ENCODE measurements at places on chromosomes 11 and 22.

- H3K4me3 ChIP-seq = no peak overlapping the region
- H3K27me3 ChIP-seq = no peaks in the 10 kb centered on the region
- no peak overlapping the region for H3K27ac ChIP-seq
- no peak for DNase-seq
These were observed 24.8 kb downstream of the NARS2 start for GRCh38 chr11:78549624-78550409.

DNA sequence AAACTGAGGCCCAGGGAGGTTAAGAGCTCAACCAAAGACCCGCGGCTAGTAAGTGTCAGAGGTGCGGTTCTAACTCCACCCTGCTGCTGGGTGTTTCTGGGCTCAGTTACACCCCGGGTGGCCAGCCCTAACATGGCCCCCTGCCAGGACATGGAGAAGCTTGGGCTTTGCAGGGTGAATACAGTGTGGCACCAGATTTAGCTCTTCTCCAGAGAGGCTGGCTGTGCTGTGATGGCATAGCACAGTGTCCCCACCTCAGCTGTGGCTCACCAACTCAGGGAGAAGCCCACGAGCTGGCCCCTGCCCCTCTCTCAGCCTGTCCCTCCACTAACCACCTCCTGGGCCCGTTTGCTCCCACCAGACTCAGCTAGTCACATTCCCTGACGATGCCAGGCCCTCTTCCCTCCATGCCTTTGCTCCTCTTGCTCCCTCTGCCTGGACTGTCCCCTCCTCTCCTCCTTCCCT, 7.0 kb downstream of the UCP3 start:
- DNase-seq = no peak
- peaks cover 48% of the 10 kb centered on the region for H3K4me1 ChIP-seq
- H3K36me3 ChIP-seq = no peaks in the 10 kb centered on the region
- no peak overlapping the region for H3K4me3 ChIP-seq
- H3K27ac ChIP-seq = no peak overlapping the region
- no peaks in the 10 kb centered on the region for H3K27me3 ChIP-seq

GRCh38 chr11:59674291-59674690, 5.5 kb upstream of the PATL1 start:
- H3K4me1 ChIP-seq = peaks cover 9% of the 10 kb centered on the region
- H3K27me3 ChIP-seq = no peaks in the 10 kb centered on the region
- no peak for DNase-seq
- no peak overlapping the region for H3K4me3 ChIP-seq
- no peaks in the 10 kb centered on the region for H3K36me3 ChIP-seq

GRCh38 chr22:16563555-16564520, 28.8 kb downstream of the CCT8L2 start:
- no peak overlapping the region for H3K27ac ChIP-seq
- no peak for DNase-seq
- no peaks in the 10 kb centered on the region for H3K36me3 ChIP-seq
- H3K4me3 ChIP-seq = no peak overlapping the region
- H3K4me1 ChIP-seq = no peaks in the 10 kb centered on the region

DNA sequence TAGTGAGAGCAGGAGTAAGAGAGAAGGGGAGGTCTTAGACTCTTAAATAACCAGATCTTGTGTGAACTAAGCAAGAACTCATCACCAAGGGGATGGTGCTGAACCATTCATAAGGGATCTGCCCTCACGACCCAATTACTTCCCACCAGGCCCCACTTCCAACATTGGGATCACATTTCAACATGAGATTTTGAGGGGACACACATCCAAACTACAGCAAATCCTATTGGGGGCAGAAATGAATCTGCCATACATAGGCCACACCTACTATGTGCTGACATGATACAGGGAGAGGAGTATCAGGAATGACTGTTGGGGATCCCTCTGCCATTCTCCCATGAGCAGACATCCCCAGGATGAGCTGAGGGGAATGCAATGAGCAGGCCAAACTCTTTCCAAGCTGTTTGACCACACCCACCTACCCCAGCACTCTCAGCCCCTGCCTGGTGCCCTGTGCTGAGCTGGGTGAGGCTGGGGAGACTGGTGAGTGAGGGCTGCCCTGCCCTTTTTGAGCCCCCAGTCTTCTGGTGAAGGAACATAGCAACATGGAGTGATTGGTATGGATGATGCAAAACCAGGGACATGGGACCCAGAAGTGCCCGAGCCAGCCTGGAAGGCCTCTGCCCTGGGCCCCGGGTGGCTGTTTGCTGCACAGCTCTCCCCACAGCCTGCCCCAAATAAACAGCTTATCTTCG, 1.2 kb upstream of the GTSE1 start:
- no peaks in the 10 kb centered on the region for H3K27me3 ChIP-seq
- no peak for DNase-seq
- H3K4me1 ChIP-seq = peaks cover 20% of the 10 kb centered on the region

DNA sequence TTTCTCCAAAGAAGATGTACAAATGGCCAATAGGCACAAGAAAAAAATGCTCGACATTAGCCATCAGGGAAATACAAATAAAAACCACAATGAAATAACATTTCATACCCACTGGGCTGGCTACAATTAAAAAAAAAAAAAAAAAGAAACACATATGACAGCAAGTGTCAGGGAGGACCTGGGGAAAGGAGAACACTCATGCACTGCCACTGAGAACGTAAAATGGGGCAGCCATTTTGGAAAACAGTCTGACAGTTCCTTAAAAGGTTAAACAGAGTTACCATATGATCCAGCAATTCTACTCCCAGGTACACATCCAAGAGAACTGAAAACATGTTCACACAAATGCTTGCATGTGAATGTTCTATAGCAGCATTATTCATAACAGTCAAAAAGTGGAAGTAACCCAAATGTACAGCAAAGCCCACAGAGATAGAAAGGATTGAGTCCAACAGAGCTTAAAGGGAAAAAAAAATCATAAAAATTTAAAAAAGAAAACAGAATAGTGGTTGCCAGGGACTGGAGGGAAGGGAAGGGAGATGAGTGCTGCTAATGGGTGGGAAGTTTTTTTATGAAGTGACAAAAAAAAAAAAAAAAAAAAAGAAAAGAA, 48.4 kb upstream of the CYP2D6 start:
- H3K27me3 ChIP-seq = no peaks in the 10 kb centered on the region
- no peaks in the 10 kb centered on the region for H3K36me3 ChIP-seq
- DNase-seq = no peak
- no peak overlapping the region for H3K4me3 ChIP-seq
- H3K27ac ChIP-seq = no peak overlapping the region

GRCh38 chr22:43174941-43175531, 11.9 kb downstream of the TTLL12 start:
- no peak overlapping the region for H3K27ac ChIP-seq
- no peaks in the 10 kb centered on the region for H3K27me3 ChIP-seq
- no peak overlapping the region for H3K4me3 ChIP-seq
- no peaks in the 10 kb centered on the region for H3K4me1 ChIP-seq

- H3K36me3 ChIP-seq = no peaks in the 10 kb centered on the region
- peaks cover 94% of the 10 kb centered on the region for H3K4me1 ChIP-seq
- H3K27ac ChIP-seq = peak overlapping the region; percentile 84
- no peaks in the 10 kb centered on the region for H3K27me3 ChIP-seq
These were observed 92.1 kb upstream of the APOA1 start for GRCh38 chr11:116929414-116930090.

- DNase-seq = no peak
- H3K27ac ChIP-seq = no peak overlapping the region
- H3K27me3 ChIP-seq = no peaks in the 10 kb centered on the region
- H3K36me3 ChIP-seq = no peaks in the 10 kb centered on the region
These were observed 53.2 kb upstream of the EHF start for GRCh38 chr11:34567733-34568132.

GRCh38 chr11:85829172-85829571, 18.2 kb upstream of the SYTL2 start:
- no peaks in the 10 kb centered on the region for H3K27me3 ChIP-seq
- no peak for DNase-seq
- H3K36me3 ChIP-seq = no peaks in the 10 kb centered on the region
- no peak overlapping the region for H3K27ac ChIP-seq
- H3K4me3 ChIP-seq = no peak overlapping the region

GRCh38 chr22:16915701-16916100, 90.5 kb upstream of the XKR3 start:
- H3K4me3 ChIP-seq = no peak overlapping the region
- no peak overlapping the region for H3K27ac ChIP-seq
- no peaks in the 10 kb centered on the region for H3K36me3 ChIP-seq
- H3K4me1 ChIP-seq = no peaks in the 10 kb centered on the region

- H3K4me1 ChIP-seq = peaks cover 16% of the 10 kb centered on the region
- H3K27ac ChIP-seq = no peak overlapping the region
- H3K27me3 ChIP-seq = no peaks in the 10 kb centered on the region
These were observed 123.8 kb downstream of the MICAL2 start for GRCh38 chr11:12234221-12234620.

DNA sequence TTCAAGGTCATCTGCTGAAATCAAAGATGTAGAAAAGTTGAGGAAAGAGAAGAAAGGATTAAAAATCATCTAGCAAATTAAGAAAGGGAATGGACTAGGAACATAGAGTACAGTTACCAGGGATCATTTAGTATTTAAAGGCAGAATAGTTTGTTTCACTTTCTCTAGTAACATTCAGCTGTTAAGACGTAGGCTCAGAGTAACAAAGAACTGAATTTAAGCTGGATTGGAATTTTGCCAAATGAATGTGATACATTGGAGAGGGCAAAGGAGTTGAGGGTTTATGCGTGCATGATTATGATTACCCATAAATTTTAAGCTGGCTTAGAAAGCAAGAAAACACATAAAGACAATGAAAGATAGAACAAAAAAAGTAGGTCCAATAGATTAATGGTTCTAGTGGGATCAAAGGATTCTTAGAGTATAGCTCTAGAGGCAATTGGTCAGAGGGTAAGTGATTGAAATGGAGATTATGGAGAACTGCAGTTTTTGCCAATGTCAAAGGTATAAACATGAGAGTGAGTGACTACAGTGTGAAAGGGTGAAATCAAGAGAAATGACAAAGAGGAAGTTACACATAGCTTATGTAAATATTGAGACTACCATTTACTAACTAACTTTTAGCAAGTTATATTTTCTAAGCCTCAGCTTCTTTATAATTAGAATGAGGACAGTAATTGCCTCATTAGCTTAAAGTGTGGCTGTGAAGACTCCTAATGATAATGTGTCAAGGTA, 190.0 kb downstream of the GRIA4 start:
- H3K27me3 ChIP-seq = no peaks in the 10 kb centered on the region
- no peak overlapping the region for H3K27ac ChIP-seq
- H3K4me1 ChIP-seq = no peaks in the 10 kb centered on the region
- H3K4me3 ChIP-seq = no peak overlapping the region

GRCh38 chr11:46674463-46675287, 25.7 kb downstream of the ARHGAP1 start:
- peaks cover 77% of the 10 kb centered on the region for H3K4me1 ChIP-seq
- H3K27me3 ChIP-seq = no peaks in the 10 kb centered on the region
- DNase-seq = peak; percentile 9
- H3K27ac ChIP-seq = peak overlapping the region; percentile 34
- H3K36me3 ChIP-seq = peaks cover 29% of the 10 kb centered on the region

DNA sequence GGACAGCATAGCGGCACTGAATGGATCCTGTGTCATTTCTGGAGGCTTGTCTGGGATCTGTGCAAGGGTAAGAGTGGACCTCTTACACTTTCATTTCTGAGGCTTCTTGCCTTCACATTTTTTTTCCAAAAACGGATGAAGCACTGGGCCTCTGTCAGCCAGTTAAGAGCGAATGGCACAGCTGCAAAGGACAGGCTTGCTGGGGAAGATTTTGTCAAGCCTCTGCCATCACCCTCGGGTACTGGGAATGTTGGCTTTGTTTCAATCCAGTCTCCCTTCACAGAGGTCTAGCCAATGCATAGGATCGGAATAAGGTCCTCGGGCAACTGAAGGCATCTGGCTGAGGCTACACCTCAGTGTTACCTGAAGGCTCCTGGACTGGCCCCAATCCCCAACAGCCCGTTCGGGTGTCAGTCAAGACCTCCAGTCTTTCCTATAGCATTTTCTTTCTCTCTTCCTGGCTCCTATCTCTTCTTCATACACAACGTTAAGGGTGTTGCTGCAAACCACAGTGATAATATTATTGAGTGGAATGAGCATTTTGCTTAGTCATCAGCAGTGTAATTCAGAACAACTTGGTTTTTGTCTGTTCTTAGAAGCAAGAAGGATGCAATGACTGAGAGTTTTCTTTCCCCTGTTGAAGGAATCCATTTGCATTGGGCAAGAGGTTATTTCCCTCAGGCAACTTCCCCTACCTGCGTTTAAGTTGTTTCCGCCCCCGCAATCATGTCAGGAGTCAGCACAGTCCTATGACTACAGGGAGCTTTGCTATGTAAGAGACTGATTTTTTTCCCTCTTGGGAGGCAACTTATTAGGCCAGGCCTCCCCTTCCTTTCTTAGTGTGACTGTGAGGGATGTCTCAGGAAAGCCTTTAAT, 22.8 kb downstream of the NPAT start:
- H3K4me3 ChIP-seq = no peak overlapping the region
- peaks cover 61% of the 10 kb centered on the region for H3K4me1 ChIP-seq
- no peaks in the 10 kb centered on the region for H3K27me3 ChIP-seq
- H3K36me3 ChIP-seq = peaks cover 34% of the 10 kb centered on the region

DNA sequence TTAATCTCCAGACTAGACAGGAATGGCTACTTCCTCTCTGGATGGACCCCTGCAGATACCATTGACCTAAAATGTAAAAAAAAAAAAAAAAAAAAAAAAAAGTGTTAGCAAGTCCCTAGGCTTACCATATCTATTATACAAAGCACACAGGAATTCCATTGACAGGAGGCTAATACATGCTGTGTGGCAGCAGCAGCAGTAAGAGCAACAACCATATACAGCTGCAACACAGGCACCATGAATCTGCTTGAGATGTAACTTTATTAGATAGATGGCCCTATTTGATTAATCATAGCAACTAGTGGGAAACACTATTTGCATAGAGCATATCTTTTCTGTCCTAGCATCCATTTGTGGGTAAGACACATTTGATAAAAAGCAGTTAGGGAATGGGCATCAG, 1447.1 kb downstream of the FAM181B start:
- no peak for DNase-seq
- no peak overlapping the region for H3K27ac ChIP-seq
- no peak overlapping the region for H3K4me3 ChIP-seq
- no peaks in the 10 kb centered on the region for H3K4me1 ChIP-seq
- H3K36me3 ChIP-seq = no peaks in the 10 kb centered on the region
- H3K27me3 ChIP-seq = no peaks in the 10 kb centered on the region

DNA sequence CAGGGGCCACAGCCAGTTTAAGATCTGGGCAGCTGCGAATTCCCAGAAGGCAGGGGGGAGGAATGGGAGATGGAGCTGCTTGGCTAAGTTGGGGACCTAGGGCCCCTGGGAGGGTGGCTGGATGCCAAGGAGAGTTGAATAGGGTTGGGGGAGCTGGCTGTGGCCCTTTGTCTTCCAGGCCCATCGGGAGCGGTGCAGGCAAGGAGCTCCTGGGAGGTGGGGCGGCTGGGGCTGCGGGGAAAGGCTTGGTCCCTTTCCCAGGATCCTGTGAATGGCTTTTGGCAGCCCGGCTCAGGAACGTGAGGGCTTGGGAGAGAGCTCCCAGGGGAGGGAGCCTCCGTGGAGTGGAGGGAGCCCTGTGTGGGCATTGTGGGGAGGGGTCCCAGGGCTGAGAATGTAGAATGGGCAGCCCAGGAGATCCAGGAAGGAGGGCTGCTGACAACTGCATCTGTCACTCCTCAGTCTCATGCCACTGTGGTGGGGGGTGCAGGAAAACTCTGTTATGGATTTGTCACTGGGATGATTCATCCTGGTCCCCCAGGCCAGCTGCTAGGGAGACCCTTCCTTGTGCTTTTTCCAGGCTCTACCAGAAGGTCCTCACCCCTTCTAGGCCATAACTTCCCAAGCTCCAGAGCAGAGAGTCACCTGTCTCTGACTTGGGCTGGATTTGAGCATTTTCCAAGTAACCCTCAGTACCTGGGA, 6.0 kb downstream of the FREY1 start:
- peaks cover 9% of the 10 kb centered on the region for H3K4me1 ChIP-seq
- DNase-seq = no peak
- H3K4me3 ChIP-seq = no peak overlapping the region
- H3K27ac ChIP-seq = no peak overlapping the region

- no peak overlapping the region for H3K4me3 ChIP-seq
- DNase-seq = no peak
- no peaks in the 10 kb centered on the region for H3K36me3 ChIP-seq
- no peaks in the 10 kb centered on the region for H3K4me1 ChIP-seq
These were observed 12.3 kb upstream of the ARL14EP start for GRCh38 chr11:30310623-30311022.
